COLO829 (cell line): ENCODE measurements at places on chromosomes 2 and 18.

DNA sequence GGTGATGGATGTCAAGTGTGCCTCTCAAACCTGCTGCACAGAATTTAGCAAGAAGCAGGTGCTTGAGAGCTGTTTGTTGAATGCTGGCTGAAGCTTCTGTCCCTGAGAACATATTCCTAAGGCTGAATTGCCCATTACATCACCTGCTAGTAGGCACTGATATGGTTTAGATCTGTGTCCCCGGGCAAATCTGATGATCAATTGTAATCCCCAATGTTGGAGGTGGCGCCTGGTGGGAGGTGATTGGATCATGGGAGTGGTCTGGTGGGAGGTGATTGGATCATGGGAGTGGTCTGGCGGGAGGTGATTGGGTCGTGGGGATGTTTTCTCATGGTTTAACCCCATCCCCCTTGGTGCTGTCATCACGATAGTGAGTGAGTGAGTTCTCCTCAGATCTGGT is 128.0 kb downstream of the HRH4 start:
- DNase-seq: no peak

DNA sequence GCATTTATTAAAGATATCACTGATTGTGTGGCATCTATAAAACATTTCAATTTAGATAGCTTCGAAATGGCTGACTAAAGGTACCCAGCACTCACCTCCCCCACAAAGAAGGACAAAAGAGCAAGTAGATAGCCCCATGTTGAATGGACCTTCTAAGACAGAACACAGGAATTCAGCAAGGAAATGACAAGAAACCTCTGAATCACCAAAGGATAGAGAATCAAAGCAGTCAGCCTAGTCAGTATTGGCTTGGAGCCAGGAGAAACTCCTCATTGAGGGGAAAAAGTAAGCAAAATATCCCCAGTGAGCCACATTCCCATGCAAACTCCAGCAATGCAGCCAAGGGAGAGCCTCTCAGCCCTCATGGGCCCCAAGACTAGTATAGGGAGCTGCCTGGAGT is 113.7 kb downstream of the BARD1 start:
- no peak for DNase-seq

DNA sequence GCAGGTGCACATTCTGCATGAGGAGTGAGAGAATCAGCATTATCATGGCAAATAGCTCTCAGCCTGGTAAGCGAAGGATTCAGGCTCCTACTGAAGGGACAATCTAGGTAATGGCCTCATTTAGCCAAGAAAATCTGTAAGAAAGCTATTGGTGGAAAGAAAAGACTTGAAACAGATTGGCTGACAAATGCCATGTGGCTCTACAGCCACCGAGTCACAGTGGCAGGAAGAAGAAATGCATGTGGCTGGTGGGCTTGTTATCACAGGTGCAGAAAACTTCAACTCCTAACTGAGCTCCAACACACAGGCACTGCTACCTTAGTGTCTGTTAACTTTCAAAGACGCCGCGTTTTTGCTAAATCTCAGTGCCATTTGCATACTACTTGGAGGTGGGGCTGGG is 60.6 kb upstream of the REV1 start:
- no peak for DNase-seq

GRCh38 chr2:59734743-59735142 is 818.7 kb downstream of the BCL11A start:
- no peak for DNase-seq

DNA sequence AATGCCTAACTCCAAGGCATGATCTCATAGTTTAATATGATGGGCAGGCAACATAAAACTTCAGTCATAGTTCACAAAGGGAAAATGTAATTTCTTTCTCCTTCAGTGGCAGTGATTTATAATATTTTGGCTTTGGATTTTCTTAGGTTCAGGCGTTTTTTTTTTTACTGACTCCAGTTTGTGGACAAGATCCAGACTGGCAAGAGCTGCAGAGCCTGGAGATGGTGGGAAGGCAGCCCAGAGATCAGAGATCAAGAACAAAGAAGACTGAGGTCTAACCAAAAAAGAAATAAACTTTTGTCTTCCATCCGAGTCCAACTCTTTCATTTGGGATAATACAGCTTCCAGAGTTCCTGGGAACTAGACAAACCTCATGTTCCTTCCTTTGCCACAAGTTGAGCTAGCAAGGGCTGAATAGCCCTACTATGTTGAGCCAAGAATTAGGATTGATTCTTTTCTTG is 215.3 kb upstream of the SETBP1 start:
- no peak for DNase-seq

- DNase-seq: peak; percentile 34
These were observed 364.8 kb upstream of the GALNT5 start for GRCh38 chr2:156892467-156893281.

DNA sequence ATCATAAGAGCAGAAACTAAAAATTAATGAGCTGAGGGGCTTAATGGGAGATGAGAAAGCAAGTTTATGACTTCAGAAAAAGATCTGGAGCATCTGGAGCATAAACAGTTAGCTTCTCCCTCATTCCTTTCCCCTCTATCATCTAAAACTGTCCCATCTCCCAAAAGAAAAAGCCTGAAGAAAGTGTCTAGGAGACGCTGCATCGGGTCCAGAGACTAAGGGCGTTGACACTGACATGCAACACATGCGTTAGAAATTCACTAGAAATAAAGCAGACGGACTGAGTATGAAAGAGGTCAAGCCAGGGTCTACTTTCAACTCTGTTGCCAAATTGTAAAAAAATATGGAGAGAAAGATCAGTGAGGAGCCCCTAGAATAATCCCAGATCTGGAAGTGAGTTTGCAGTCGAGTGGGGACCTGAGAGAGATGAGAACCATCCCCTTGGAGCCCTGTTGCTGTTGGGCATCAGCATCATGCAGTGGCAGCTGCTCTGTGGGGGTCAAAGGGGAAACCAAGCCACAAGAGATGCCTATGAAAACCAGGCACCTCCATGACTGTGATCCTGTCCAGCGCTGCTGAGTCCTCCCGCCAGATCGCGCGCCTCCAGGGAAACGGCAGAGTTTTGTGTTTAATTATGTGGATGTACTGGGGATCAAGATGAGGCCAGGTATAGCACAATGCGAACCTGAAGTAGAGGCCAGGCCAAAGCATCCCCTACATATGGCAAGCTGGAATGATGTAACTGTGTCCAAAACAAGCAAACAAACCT is 13.9 kb downstream of the ANTXR1 start:
- no peak for DNase-seq

GRCh38 chr2:152825834-152826233 is 107.4 kb downstream of the ARL6IP6 start:
- DNase-seq: no peak
